ENCODE measurements at places on chromosomes 16 and 17. TPM values are rescaled to one million over a fixed set of nuclear protein-coding genes. Genes with fewer than 3 reads are reported as not detected.

The CNGB1 gene
- not detected for total RNA-seq

The CX3CL1 gene
- 0.57 TPM for total RNA-seq

The CES3 gene
- not detected for total RNA-seq

The BCKDK gene
- total RNA-seq, result 56.0 TPM

The CDRT4 gene
- 4.8 TPM for total RNA-seq

The TP53TG3B gene
- total RNA-seq, result not detected

The NIP7 gene
- 45.2 TPM for total RNA-seq

The PDILT gene
- total RNA-seq, result not detected

All from placental pericyte (primary cell).